ENCODE measurements at places on chromosomes 12 and 14.

- DNase-seq: no peak
Measured at GRCh38 chr12:2732290-2732689, 62.5 kb upstream of the FKBP4 start.

- no peak for DNase-seq
Measured at GRCh38 chr14:73811164-73811503, 40.5 kb upstream of the PTGR2 start.

DNA sequence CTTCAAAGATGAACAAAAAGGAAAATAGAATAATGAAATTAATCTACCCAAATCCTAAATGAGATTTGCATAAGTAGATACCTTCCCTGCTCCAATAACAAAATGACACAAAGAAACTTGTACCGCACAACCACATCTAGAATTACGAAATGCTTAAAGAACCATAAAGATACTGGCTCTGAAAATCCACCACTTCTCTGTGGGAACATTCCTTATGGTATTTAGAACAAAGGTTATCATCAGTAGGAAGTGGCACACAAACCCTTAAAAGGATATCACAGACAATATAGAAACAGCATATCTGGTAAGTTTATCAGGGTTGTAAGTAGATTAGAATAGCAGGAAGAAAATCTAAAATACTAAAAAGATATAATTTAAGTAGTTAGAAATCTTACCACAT lies 11.6 kb downstream of the IAPP start:
- DNase-seq: no peak

GRCh38 chr14:71482671-71483070 lies 449.6 kb upstream of the RGS6 start:
- DNase-seq: no peak

DNA sequence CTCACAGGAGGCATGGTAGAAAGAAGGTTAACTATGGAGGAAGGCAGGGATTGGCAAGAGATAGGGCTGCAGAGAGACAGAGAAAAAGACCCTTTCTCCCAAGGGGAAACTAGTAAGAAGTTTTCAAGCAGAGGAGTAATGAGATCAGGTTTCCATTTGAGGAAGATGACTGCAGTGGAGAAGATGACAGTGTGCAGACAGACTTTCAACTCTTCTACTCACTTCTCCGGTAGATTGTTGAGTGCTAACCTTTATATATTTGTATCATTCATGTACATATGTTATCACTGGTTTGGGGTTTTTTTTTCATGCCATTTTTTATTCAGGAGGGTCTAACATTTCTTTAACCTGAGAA lies 5.9 kb upstream of the B3GNT4 start:
- DNase-seq: no peak

All from CD4-positive, alpha-beta T cell treated with Interleukin-4 for 1 hour (primary cell).